Pulmonary artery endothelial cell (primary cell): ENCODE measurements at places on chromosomes 2 and 18. TPM values are rescaled to one million over a fixed set of nuclear protein-coding genes. Genes with fewer than 3 reads are reported as not detected.

The IGFBP5 gene
- total RNA-seq, result 0.20 and 0.49 TPM in 2 replicates

The FAM237A gene
- not detected in 2 replicates for total RNA-seq

GRCh38 chr2:3606028-3606369, 11.1 kb downstream of the COLEC11 start:
- no peak for DNase-seq

The LOXHD1 gene
- total RNA-seq, result not detected in 2 replicates

The WDR54 gene
- 40.7 and 59.7 TPM in 2 replicates for total RNA-seq

DNA sequence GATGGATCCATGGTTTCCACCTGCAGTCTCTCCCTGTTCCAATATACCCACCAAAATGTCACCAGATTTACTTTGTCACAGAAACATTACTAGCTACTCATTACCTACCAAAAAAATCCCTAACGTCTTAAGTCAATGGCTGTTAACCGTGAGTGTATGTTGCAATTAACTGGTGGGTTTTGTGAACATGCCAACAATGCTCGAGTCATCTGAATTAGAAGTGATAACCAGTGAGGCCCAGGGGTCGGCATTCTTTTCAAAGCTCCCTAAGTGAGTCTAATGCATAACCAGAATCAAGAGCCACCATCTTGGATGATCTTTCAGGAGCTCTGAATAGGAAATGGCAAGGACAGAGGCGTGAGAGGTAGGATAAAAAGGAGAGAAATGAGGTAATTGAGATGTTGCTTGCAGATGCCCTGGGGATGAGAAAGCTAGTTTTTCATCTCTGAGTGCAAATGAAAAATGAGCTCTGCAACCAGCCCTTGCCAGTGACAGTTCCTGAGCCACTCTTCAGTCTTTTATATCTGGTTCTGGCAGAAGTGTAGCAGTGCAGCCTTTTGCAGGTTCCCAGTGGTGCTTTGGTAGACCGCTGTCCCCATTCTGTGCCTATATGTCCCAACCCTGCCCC, 130.0 kb upstream of the RND3 start:
- DNase-seq, result no peak

DNA sequence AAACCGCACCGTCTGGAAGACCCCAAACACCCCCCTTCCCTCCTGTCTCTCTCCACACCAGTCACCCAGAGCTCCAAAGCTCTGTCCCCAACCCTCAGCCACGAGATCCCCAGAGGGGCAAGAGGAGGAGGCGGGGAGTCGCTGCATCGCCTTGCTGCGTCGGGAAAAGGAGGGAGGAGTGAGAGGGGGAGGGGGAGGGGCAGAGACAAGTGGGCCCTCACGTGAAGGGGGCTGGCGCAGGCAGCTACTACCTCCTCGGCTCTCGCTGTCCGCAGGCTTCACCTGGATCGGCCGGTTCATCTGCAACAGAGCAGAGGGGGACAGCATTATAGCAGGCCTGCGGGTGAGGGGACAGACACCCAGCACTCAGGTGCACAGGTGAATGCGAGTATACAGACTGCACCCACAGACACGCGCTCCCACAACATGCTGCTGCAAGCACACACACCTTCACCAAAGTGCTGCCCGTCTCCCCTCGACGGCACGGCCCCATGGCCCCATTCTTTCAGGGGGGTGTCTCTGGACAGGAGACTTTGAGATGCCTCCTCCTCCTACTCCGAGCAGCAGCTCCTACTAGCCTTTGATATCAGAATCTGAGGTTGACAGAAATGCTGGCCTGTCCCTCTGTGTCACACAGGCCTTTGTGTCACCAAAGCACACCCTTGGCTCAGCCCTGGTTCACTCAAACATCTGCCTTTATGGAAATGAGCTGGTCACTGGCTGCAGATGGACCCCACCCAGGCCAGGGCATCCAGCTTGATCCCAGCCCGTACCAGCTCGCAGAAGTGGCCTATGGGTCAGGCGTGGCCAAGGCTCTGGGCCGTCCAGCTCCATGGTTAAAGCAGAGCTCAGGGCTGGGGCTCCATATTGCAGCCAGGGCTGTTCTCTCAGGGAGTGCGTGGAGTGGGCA, 243.8 kb downstream of the CELF4 start:
- DNase-seq, result no peak

DNA sequence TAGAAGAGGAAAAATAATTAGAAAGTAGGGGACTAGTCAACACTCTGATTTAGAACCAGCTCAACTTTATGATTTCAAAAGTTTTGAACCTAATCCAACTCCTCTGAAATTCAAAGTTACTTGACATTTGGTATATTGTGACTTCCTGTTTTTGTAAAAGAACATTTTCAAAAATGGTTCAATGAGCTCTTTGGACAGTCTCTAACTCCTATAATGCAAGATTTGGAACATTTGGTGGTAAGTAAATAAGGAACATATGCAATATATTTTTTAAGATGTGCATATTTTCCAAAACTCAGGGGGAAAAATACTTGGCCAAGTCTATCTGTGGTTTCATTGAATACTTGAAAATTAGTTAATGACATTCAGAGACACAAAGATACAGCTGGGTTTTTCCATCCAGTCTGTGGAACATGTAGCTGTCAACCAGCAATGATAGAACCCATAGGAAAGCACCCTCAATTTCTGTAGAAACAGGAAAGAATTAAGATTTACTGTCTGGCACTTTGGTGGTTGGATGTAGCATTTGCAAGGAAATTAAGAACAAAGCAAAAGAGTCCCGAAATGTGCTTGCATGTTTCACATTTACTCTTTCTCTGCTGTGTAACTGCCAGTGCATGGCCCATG, 17.0 kb upstream of the ANKRD44 start:
- no peak for DNase-seq

The ANKMY1 gene
- 3.8 and 5.3 TPM in 2 replicates for total RNA-seq

GRCh38 chr2:140804700-140805260, 1326.0 kb downstream of the LRP1B start:
- DNase-seq, result no peak

DNA sequence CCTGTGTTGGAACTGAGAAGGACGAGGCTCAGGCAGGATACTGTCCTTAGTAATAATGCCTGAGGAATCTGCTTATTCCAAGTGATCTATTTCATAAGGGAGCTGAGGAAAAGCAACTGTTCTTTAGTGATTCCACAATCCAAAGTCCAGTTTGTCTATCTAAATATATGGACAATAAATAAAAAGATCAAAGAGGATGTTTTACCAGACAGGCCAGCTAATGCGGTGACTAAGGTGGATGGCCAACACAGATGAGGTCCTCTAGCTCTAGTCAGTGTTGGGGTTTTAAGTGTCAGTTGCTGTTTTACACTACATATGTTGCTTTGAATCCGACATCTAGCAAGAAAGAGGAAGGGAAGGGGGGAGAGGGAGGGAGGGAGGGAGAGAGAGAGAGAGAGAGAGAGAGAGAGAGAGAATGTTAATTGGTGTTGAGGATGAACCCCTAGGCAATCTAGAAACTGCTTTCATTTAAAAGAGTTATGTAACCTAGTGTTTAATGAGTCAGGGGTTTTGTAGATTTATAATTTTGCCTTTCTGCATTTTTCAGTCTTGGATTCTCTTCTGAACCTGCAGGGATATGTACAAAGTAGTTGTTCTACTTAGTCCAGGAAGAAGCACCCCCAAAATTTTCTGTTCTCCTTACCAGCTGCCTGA, 27.0 kb upstream of the SCN1A start:
- DNase-seq, result no peak

DNA sequence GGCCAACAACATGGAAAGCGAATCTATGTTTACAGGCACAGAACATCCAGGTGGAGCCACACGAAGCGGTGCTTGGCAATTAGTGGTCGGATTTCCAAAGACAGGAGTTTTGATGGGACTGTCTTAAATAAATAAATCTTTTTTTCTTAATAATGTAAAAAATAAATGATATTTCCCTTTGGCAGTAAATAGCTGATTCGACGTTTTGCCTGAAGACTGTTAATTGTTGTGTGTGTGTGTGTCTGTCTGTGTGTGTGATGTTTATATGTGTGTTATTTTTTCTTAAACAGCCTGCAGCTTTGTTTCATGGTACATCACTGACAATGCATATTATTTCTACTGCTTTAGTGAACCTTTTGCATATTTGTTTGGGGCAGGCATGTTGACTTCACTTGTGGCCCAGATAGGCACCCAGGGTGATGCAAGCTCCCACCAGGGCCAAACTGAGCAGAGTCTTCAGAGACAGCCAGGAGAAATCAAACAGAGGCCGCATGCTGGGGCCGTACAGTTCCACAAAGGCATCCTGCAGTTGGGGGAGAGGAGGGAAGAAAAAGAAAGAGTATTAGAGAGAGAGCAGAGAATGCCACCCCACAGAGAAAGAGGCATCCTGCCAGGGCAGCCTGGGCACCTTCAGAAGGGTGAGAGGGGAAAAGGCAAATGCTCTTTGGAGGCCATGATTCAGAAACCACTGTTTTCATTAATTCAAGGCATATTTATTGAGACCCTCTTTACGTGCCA, 191.2 kb downstream of the BCL2 start:
- no peak for DNase-seq

DNA sequence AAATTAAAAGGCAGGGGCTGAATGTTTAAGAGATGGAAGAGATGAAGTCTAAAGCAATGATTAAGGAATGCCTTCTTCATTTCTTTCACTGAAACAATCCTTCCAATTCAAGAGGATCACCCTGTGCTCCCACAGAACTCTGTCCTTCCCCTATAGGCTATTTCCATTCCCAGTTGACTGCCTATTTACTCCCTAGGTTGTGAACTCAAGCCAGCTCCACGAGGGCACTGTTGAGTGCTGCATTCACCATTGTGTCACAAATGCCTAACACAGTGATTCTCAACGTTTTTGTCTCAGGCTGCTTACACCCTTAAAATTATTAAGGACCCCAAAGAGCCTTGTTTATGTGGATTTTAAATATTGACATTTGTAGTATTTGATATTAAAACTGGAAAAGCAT, 112.4 kb downstream of the AOX1 start:
- DNase-seq, result no peak

- no peak for DNase-seq
Observed at GRCh38 chr2:176626796-176627195, 357.6 kb downstream of the MTX2 start.

GRCh38 chr18:770583-770961, 41.5 kb downstream of the YES1 start:
- DNase-seq, result no peak

GRCh38 chr18:49966090-49966489, 152.8 kb upstream of the ACAA2 start:
- DNase-seq, result no peak

The TEKT4 gene
- total RNA-seq, result not detected in 2 replicates

The TRIM54 gene
- total RNA-seq, result not detected in 2 replicates

GRCh38 chr2:156087875-156088274, 244.6 kb downstream of the NR4A2 start:
- no peak for DNase-seq

The DSG1 gene
- total RNA-seq, result not detected in 2 replicates

DNA sequence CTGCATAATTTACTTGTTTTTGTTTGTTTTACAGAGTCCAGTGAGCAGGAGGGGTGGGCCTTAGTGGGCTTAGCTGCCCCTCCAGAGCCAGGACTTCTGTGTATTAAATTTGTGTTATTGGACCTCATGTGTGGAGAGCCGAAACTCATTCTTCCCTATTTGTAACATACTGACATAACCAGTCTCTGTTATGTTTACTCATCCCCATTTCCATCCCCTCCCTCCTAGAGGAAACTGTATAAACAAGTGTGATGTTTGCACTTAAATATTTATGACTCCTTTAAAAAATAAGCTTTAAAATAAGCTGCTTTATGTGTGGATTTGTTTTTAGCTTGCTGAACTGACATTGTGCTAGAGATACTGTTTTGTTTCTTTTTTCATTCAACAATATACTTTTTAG, 13.8 kb downstream of the ZNF512 start:
- DNase-seq, result no peak

DNA sequence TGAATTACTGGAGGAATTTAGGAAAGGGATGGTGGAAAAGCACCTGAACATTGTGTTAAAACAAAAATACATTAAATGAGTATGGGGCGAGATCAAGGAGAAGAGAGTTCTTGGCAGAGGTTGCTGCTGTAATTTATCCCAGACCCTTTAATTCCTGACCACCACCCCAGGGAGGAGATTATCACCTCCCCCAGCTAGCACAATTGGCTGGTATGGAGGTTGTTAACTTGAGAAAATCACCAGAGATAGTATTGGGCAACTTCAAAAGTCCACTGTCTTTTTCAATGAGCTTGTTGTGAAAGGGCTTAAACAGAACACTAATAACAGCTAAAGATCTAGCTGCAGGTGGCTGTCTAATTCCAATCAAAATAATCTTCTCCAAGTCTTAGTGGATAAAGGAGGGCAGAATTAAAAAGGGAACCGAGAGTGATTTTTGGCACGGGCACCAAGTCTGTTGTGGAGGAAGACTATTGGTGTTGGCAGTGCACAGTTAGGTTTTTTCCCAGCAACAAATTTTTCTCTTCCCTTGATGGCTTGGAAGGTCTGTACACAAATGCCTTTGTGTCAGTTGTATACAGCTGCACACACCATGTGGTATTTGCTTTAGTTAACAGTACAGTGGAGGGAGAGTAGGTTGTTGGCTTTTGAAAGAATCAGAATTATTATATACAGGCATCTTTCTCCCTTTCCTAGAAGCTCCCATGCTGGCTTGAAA, 289.5 kb downstream of the SLC4A3 start:
- no peak for DNase-seq

DNA sequence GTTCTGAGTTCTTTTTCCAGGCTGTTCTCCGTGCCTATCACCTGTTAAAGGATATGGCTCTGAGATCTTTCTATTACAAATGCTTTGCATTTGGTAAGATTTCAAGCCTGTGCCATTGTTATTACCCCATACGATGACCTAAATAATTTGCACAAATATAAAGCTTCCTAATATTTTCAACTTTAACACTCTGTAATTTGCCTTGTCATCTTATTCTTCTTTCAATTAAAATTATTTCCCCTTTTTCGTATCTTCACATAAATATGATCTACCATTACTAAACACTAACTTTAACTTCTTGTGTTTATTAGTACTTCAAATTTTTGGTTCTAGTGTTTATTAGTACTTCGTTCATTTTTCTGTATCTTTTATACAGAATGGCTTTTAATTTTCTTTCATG, 3.2 kb upstream of the MSL3B start:
- no peak for DNase-seq

The HOXD8 gene
- total RNA-seq, result not detected in 2 replicates

DNA sequence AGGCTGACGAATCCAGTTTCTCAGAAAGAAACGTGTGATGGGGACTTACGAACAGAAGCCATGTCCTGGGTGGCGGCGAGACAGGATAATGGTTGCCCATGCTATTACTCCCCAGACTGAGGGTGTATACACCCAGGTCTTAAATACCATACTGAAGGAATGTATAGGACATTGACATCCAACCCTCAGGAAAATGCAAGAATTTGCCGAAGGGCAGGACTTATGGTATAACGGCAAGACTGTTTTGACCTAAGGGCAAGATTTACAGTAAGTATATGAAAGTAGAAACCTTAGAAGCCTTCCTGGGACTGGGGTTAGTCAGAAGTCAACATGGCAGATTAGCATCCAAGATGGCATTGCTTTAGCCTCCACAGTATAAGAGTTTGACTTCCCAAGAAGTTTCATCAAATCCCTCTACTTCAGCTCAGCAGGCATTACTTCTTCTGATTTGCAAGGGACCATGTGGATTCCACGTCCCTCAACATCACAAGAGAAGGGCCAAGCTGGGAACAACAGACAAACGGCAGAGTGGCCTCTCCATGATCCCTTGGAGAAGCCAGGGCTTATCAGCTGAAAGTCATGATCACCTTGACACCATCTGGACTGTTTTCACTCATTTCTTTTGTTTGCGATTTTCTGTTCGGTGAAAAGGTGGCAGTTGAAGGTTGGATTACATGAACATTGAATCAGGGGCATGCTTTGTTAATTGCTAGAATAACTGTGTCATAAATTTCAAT, 21.1 kb downstream of the ST3GAL5 start:
- DNase-seq, result no peak

The LOXL3 gene
- total RNA-seq, result 1.2 and 1.8 TPM in 2 replicates

The TUBB8B gene
- total RNA-seq, result not detected in 2 replicates
